ENCODE measurements at places on chromosomes 3 and 15. TPM values are rescaled to one million over a fixed set of nuclear protein-coding genes. Genes with fewer than 3 reads are reported as not detected.

DNA sequence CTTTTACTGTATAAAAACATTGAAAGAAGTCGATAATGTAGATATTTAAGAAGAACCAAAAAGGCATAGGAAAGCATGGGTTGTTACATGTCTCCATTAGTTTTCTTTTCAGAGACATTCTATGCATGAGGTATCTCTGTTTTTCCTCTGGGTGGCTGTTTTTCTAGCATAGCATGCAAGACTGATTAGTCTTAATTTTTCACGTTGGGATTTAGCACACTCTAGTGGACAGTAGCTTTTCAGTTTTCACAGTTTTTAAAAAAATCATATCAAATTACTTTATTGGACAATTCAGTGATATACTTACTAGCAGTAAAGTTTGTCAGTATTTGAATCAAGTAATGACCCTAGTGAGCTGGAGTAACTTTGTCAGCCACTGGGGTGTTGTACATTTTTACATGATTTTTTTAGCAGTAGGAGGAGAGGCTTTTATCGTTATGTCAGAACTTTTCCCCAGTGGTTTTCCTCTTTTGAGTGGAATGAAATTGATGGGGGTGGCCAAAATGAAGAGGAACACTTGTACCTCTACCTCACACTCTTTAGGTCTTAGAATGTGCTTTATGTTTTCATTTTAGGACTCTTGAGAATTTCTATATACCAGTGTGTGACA is 57.2 kb downstream of the SEC22A start:
- H3K4me3 ChIP-seq: no peak overlapping the region
- H3K27ac ChIP-seq: peak overlapping the region; percentile 76
- no peaks in the 10 kb centered on the region for H3K27me3 ChIP-seq
- DNase-seq: no peak
- H3K36me3 ChIP-seq: peaks cover 2% of the 10 kb centered on the region

The PRR20G gene
- total RNA-seq: not detected

GRCh38 chr3:2343031-2343682 is 244.5 kb downstream of the CNTN4 start:
- no peak overlapping the region for H3K4me3 ChIP-seq
- no peaks in the 10 kb centered on the region for H3K27me3 ChIP-seq
- H3K4me1 ChIP-seq: no peaks in the 10 kb centered on the region

The DUOXA1 gene
- total RNA-seq: 5.8 TPM

The CCR9 gene
- not detected for total RNA-seq

The ZMYND10 gene
- total RNA-seq: 0.54 TPM

The SNURF gene
- 27.0 TPM for total RNA-seq

- no peak overlapping the region for H3K27ac ChIP-seq
- H3K36me3 ChIP-seq: no peaks in the 10 kb centered on the region
- no peak for DNase-seq
- peaks cover 40% of the 10 kb centered on the region for H3K4me1 ChIP-seq
- H3K4me3 ChIP-seq: no peak overlapping the region
Observed at GRCh38 chr15:74191798-74192197, 10.8 kb downstream of the STRA6 start.

The ADCY5 gene
- total RNA-seq: 6.8 TPM

DNA sequence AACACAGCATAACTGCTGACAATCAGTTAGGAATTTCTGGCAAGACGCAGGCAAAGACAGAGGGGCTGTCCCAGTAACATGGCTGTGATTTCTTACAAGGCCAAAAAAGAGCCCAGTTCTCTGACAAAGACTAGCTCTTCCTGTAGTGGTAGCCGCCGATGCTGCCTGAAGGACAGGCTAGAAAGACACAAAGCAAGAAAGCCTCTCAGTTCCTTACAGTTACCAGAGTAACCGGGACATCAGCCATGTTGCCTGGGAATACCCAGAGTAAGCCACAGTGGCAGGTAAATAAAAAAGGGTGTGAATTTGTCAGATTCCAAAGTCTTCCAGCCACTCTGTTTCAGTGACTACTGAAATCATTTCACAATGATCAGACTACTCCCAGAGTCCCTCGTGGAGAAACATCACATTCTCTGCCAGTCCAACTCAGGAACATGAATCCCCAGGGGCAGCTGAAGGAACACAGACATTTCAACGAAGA is 493.6 kb upstream of the ADAMTS9 start:
- H3K27ac ChIP-seq: no peak overlapping the region
- no peak overlapping the region for H3K4me3 ChIP-seq
- peaks cover 37% of the 10 kb centered on the region for H3K27me3 ChIP-seq
- no peak for DNase-seq
- peaks cover 11% of the 10 kb centered on the region for H3K4me1 ChIP-seq

The GABRB3 gene
- 3.4 TPM for total RNA-seq

DNA sequence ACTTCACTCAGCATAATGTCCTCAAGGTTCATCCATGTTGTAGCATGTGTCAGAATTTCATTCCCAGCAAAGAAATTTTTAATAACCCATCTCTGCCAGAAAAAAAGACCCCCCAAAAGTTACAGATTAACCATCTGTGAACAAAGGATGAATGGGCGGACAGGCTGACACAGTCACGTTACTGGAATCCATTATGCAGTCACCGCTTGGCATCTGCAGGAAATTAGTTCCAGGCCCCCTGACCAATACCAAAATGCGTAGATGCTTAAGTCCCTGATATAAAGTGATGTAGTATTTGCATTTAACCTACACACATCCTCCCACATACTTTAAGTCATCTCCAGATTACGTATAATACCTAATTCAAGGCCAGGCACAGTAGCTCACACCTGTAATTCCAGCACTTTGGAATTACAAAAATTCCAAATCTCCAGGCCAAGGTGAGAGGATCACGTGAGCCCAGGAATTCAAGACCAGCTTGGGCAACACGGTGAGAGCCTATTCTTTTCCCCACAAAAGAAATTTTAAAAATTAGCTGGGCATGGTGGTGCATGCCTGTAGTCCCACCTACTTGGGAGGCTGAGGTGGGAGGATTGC is 1.5 kb upstream of the SLC12A8 start:
- peaks cover 12% of the 10 kb centered on the region for H3K27me3 ChIP-seq
- H3K36me3 ChIP-seq: no peaks in the 10 kb centered on the region
- no peak for DNase-seq
- H3K4me1 ChIP-seq: peaks cover 5% of the 10 kb centered on the region

The PLA2G4E gene
- total RNA-seq: not detected

DNA sequence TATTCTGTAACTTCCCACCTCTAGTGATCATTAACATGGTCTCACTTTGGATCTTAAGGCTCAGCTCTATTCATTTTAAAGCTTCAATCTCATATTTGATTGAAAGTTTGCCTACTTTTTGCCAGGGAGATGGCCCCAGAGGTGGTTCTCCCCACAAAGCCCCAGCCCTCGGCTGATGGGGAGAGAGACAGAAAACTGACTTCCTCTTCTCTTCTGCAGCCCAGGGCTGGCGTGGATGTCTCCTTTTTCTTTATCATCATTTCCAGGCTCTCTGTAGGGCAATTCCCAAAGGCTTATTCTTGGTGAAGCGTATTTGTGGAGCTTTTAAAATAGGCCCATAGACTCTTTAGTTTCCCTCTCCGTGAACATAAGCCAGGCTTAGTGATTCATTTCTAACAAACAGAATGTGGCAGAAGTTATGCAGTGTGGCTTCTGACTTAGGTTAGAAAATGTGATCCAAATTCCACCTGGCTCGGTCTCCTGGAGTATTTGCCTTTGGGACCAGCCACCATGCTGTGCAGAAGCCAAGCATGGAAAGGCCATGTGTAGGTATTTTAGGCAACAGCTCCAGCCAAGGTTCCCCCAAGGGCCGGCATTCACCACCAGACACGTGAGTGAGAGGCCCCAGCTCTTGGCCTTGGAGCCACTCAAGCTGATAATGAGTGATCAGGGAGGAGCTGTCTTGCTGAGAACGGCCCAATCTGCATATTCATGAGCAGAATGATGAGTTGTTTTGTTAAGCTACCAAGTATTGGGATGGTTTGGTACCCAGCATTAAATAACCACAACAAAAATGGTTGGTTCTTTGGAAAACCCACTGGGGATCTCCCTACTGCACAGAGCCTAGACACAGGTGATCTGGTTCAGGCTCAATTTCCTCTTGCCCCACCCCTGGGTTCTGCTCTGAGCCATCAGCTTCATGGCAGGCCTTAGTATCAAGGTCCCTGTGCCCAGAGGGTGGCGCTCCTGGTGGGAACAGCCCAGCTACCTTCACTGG is 353.2 kb upstream of the PROK2 start:
- H3K27me3 ChIP-seq: peaks cover 20% of the 10 kb centered on the region
- no peak overlapping the region for H3K4me3 ChIP-seq
- no peaks in the 10 kb centered on the region for H3K4me1 ChIP-seq
- no peak overlapping the region for H3K27ac ChIP-seq
- no peak for DNase-seq

GRCh38 chr15:61033940-61034677 is 195.0 kb downstream of the RORA start:
- H3K27me3 ChIP-seq: no peaks in the 10 kb centered on the region
- peak overlapping the region; percentile 2 for H3K4me3 ChIP-seq
- H3K4me1 ChIP-seq: peaks cover 69% of the 10 kb centered on the region
- no peaks in the 10 kb centered on the region for H3K36me3 ChIP-seq
- peak overlapping the region; percentile 96 for H3K27ac ChIP-seq

GRCh38 chr3:109257269-109257668 is 59.0 kb downstream of the DPPA2 start:
- H3K36me3 ChIP-seq: no peaks in the 10 kb centered on the region
- no peak for DNase-seq
- H3K27ac ChIP-seq: no peak overlapping the region
- H3K4me1 ChIP-seq: no peaks in the 10 kb centered on the region
- H3K4me3 ChIP-seq: no peak overlapping the region
- H3K27me3 ChIP-seq: no peaks in the 10 kb centered on the region

- peaks cover 2% of the 10 kb centered on the region for H3K27me3 ChIP-seq
- peaks cover 2% of the 10 kb centered on the region for H3K36me3 ChIP-seq
- peak overlapping the region; percentile 74 for H3K4me3 ChIP-seq
- H3K27ac ChIP-seq: peak overlapping the region; percentile 87
- peaks cover 24% of the 10 kb centered on the region for H3K4me1 ChIP-seq
- no peak for DNase-seq
Observed at GRCh38 chr15:92714077-92714476, 58.5 kb upstream of the FAM174B start.

GRCh38 chr3:178826435-178827123 is 245.0 kb downstream of the ZMAT3 start:
- H3K27ac ChIP-seq: no peak overlapping the region
- no peaks in the 10 kb centered on the region for H3K27me3 ChIP-seq
- peaks cover 13% of the 10 kb centered on the region for H3K4me1 ChIP-seq

- H3K27ac ChIP-seq: peak within 1 kb of the TSS; percentile 96
- peaks cover 8% of the 10 kb centered on the region for H3K36me3 ChIP-seq
- peak within 1 kb of the TSS; percentile 83 for H3K4me3 ChIP-seq
- DNase-seq: no peak
- H3K4me1 ChIP-seq: peaks cover 25% of the 10 kb centered on the region
Observed at GRCh38 chr3:184337399-184337714, at the start of gene FAM131A. Gene FAM131A (plus strand): TSS chr3:184337600. CDS start chr3:184337631, 31 bp downstream.

The TMEM266 gene
- total RNA-seq: 2.0 TPM

- no peak overlapping the region for H3K4me3 ChIP-seq
- DNase-seq: no peak
- peaks cover 2% of the 10 kb centered on the region for H3K36me3 ChIP-seq
- no peaks in the 10 kb centered on the region for H3K4me1 ChIP-seq
- H3K27me3 ChIP-seq: no peaks in the 10 kb centered on the region
- H3K27ac ChIP-seq: no peak overlapping the region
Observed at GRCh38 chr3:119731560-119732343, 28.9 kb downstream of the CFAP91 start.

DNA sequence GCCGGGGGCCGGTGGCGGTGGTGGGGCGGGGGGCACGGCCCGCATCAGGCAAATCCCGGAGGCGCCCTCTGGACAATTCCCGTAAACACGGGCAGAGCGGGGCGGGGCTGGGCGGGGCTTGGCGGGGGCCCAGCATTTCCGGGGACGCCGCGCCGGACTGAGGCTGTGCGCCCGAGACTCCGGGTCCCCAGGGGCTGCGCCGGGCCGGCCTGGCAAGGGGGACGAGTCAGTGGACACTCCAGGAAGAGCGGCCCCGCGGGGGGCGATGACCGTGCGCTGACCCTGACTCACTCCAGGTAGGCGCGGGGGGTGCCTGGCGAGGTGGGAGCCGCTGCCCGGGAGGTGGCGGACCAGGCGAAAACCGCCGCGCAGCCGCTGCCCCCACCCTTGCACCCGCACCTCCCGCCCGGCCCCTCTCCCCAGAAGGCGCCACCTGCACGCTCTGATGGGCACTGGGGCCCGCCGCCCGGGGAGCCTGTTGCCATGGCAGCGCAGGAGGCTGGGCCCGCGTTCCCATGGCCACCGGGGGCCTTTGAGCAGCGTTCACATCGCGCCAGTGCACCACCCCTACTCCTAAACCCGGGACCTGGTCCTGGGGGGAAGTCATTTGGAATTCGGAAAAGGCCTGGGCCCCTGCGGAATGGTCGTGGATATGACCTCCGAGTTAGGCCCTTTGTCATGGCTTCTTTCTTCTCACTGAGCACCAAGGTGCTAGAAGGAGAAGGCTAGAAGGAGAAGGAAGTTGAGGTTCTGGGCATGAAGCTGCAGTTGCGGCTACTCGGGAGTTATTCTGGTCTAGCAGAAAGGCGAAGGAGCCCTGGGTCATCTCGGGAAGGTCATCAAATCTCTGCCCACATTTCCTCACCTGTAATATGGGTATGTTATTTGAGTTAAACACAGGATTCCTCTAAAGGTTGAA is 16.1 kb upstream of the SEMA4B start:
- H3K4me3 ChIP-seq: peak overlapping the region; percentile 67
- no peaks in the 10 kb centered on the region for H3K27me3 ChIP-seq
- H3K27ac ChIP-seq: peak overlapping the region; percentile 79
- H3K4me1 ChIP-seq: peaks cover 22% of the 10 kb centered on the region
- H3K36me3 ChIP-seq: no peaks in the 10 kb centered on the region

DNA sequence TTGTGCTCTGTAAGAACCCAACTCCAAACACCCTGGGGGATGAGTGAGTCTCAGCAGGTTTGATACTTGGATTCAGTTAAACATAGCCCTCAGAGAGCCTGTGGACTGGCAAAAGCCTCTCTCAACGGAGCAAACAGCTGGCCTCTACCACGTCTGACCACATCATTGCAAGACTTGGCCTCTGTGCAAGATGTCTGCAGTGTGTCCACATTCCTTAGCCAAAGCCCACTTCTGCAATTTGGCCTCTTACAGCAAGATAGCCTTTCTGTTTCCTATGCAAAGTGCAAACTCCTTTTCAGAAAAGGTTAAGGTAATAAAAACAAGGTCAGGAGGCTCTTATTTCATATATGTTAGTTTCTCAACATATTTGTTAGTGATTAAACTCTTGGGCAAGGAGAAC is 27.9 kb downstream of the FBN1 start:
- H3K27me3 ChIP-seq: no peaks in the 10 kb centered on the region
- H3K4me3 ChIP-seq: no peak overlapping the region
- H3K36me3 ChIP-seq: no peaks in the 10 kb centered on the region
- no peak for DNase-seq
- no peak overlapping the region for H3K27ac ChIP-seq

The PLA2G4B gene
- 10.6 TPM for total RNA-seq

DNA sequence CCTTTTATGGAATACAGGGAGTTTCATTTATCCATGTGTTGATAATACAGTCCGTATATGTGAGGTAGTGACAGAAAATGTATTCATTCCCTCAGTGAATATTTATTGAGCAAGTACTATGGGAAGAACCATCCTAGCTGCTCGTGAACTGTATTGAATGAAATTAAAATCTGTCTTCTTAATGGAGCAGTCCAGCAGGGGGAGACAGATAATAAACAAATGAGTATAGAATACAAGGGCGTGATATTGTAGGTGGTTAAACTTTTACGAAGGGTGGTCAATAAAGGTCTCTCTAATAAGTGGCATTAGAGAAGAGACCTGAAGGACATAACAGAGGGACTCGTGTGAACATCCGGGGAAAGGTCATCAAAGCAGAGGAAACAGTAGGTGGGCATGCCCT is 62.7 kb upstream of the OSTN start:
- no peak overlapping the region for H3K4me3 ChIP-seq
- no peak overlapping the region for H3K27ac ChIP-seq
- no peaks in the 10 kb centered on the region for H3K27me3 ChIP-seq
- H3K36me3 ChIP-seq: no peaks in the 10 kb centered on the region
- DNase-seq: no peak
- H3K4me1 ChIP-seq: peaks cover 2% of the 10 kb centered on the region

All from mesothelial cell of epicardium (in vitro differentiated cells).